ENCODE measurements at places on chromosomes 12 and 14.

DNA sequence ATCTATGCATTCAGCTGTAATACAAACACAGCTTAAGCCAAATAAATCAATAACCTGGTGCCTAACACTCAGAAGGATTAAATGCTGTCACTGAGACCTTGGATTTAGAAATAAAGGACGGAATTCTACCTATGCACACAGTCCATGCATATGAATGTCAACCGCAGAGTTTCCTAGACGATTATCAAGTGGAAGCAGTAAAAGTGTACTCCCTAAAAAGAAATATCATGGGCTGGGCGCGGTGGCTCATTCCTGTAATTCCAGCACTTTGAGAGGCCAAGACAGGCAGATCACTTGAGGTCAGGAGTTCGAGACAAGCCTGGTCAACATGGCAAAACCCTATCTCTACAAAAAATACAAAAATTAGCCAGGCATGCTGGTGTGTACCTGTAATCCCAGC is 188.2 kb upstream of the DYRK2 start:
- no peak for DNase-seq

GRCh38 chr14:81401420-81402122 is 1.4 kb upstream of the STON2 start:
- DNase-seq: no peak

- DNase-seq: no peak
Observed at GRCh38 chr12:70619471-70620152, 17.6 kb downstream of the PTPRB start.

GRCh38 chr12:29707846-29708245 is 75.9 kb downstream of the TMTC1 start:
- no peak for DNase-seq

DNA sequence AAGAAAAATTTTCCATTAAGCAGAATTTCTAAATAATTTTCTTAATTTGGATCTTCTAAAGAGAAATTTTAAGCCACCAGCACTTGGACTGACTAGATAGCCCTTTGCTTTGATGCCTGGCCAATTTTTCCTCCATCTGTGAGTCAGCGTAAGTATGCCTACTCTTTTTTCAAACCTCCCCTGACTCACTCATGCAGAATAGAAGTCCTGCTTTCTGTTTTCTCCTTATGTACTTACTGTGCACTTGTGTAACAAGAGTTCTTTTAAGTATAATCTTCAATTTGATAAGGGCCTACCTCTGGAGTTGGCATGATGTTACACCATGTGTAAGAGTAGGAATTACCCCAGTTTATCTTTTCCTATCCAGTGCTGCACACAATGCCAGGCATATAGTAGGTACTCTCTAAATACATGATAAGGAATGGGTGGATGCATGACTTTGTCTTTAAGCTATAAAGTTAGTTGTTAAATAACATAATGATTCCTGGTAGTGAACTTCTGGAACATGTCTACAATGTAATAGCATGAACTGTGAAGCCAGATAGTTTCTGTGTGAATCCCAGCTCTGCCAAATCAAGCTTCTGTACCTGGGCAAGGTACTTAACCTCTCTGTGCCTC is 329.6 kb downstream of the TMTC2 start:
- no peak for DNase-seq

GRCh38 chr12:81502912-81503695 is 256.0 kb downstream of the PPFIA2 start:
- no peak for DNase-seq

GRCh38 chr14:100779691-100780080 is 46.2 kb upstream of the MEG3 start:
- DNase-seq: no peak

- DNase-seq: no peak
Observed at GRCh38 chr14:96027431-96028355, 11.5 kb upstream of the C14orf132 start.

- DNase-seq: no peak
Observed at GRCh38 chr12:16076557-16076956, 165.4 kb downstream of the DERA start.

DNA sequence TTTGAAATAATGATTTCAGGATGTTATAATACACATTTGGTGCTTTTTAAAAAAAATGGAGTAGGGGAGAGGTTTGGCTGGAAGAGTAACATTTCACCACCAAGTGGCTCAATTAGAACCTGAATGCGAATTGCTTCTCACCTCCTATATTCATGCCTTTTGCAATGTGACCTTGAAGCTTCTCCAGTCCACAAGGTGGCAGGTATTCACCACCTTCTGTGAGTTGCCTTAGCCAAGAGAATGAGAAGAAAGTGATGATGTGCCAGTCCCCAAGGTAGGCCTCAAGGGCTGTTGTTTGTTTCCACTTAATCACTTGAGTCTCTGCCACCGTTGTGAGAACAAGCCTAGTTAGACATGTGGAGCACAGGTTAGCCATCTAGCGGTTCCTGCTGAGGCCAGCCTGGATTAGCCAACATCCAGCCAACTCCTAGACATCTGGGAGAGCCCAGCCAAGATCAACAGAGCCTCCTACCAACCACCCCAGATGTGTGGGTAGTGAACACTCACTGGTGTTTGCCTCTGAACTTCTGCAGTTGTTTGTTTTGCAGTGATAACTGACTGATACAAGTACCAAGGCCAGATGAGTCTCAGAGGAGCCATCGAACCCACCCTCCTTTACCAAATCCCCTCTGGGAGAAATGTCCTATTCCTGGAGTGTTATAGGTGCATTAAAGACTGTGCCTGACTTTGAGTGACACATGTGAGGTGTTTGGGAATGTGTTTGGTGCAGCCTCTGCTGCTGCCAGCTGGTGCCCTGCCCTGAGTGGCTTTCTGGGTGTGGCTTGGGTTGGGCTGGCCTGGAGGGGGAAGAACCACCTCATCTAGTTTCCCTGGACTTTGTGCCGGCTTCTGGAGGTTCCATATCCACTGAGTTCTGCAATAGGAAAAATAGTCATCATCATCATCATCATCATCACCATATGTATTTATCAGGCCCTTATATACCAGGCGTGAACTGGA is 132.5 kb upstream of the RFLNA start:
- no peak for DNase-seq

DNA sequence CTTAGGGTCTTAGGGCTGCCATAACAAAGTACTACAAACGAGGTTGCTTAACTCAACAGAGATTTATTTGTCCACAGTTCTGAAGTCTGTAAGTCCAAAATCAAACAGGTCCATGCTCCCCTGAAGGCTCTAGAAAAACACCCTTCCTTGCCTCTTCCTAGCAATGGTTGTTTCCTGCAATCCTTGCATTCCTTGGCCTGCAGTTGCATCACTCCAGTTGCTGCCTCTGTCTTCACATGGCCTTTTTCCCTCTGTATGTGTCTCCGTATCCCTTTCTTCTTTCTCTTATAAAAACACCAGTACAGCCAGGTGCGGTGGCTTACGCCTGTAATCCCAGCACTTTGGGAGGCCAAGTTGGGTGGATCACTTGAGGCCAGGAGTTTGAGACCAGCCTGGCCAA is 17.4 kb downstream of the KCNMB4 start:
- no peak for DNase-seq

Data from esophagus squamous epithelium (tissue), 5 donors.